G401 (cell line): ENCODE measurements at places on chromosomes 11 and 22.
A peak's percentile ranks its signal among the peaks of the same experiment; 100 is the strongest.

DNA sequence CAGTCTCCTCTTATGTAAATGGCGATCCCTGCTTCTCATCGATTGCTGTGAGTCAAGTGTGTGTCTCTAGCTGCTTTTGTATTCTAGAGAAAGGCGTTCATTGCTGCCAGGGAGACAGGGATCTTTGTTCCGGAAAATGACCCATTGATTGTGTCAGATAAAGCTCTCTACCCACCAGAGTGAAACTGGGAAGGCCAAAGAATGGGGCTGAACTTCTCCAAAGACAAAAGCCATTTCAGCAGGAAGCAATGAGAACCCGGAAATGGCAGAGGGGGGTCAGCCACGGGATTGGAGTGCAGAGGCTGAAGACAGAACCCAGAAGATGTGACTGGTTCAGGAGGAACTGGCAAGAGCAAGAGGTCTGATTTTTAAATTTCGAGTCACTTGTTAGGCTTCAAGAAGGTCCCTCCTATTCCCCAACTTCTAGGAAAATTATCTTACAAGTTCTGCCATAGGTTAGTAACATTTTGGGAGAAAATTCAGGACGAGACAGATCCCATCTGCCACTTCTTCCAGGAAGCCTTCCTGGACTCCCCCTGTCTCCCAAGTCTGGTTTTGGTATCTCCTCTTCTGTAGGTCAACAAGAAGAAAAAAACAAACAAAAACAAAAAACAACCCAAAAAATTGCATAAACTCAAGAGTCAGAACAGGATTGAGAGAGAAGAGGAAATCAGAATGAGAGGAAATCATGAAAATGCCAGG, 110.6 kb downstream of the NECTIN1 start:
- peak; percentile 8 for DNase-seq

- DNase-seq, result no peak
Observed at GRCh38 chr11:120217941-120218694, 7.3 kb downstream of the OAF start.

GRCh38 chr11:117428856-117429229, 101.2 kb downstream of the CEP164 start:
- DNase-seq, result no peak

DNA sequence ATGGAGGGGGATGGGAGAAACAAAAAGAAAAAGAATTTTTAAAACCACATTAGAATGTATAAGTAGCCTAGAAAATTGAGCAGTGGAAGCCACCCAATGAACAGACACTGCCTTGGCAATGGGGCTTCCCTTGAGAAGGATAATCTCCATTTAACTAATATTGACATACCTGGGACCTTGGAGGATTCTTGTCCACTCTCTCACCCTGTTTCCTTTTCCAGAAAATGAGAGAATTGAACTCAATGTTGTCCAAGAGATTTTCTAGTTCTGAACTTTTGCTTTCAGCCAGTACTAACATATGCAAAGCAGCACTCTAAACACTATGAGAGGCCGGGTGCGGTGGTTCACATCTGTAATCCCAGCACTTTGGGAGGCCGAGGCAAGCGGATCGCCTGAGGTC, 524 bp downstream of the MS4A8 start:
- no peak for DNase-seq

GRCh38 chr11:3056296-3057068, 741 bp downstream of the CARS1 start:
- DNase-seq, result no peak

GRCh38 chr11:97548280-97548679, 1158.5 kb downstream of the JRKL start:
- DNase-seq, result no peak

GRCh38 chr11:66071381-66071801, 1.3 kb downstream of the PACS1 start:
- DNase-seq, result peak; percentile 52

- DNase-seq, result no peak
Observed at GRCh38 chr11:6061475-6061874, 30.9 kb upstream of the OR56A1 start.

DNA sequence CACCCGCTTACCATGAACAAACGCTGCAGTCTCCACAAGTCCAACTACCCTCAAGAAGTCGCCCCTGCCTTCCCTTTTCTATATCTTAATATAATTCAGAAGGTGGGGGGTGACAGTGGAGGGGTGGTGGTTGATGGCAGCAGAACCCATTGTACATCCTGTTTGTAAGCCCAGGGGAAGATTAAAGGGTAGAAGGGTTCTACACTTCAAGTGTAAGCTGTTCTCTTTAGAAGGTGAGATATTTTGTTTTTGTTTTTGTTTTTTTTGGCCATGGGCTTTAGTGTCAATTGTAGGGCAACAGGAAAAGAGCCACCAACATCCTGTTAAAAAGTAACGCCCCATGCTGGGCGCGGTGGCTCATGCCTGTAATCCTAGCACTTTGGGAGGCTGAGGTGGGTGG, 34.9 kb upstream of the RRAS2 start:
- DNase-seq, result no peak

DNA sequence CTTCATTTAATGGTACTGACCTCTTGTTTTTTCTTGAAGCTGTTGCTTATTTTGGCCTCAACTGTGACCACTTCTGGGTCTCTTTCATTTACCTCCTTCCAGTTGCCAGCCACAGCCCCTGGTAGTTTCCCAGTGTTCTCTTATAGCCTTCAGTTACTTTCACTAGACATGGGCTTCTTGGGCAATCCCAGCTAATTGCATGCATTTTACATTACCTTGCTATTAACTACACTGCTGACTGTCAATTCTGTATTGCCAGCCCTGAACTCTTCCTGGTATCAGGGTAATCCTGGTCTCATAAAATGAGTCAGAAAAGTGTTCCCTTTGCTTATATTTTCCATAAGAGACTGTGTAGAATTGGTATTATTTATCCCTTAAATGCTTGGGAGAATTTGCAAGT, 195.8 kb upstream of the LARGE1 start:
- DNase-seq, result no peak

DNA sequence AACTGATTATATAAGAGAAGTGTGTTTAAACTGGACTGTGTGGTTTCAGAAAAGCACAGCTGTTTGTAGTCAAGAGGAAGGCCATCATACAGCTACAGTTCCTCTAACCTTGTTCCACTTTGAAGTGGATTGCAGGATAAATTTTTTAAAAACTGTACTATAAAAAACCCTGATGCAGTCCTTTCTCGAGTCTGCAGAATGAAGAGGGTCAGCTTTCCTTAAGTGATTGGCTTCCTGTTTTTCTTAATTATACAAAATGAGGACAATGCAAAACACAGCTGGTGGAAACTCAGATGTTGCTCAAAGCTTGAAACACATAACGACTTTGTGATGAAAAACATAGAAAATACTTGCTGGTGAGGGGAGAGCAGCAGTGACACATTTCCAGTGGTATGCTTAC, 1060.5 kb downstream of the DLG2 start:
- no peak for DNase-seq

DNA sequence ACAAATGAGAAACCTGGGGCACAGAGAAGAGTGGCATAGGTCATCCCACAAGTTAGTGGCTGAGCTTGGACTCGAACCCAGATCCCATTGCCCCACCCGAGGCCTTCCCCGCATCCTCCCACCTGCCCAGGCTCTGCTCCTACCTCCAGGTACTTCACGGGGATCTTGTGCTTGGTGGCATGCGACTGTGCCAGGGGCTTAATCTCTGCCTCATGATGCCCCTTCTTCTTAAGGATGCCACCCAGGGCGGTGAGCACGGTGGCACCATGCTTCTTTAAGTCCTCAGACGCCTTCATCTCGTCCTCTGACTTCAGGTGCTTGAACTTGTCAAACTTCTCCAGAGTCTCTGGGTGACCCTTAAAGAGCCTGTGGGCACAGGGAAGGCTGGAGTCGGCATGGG, 6.4 kb downstream of the MB start:
- DNase-seq, result no peak

DNA sequence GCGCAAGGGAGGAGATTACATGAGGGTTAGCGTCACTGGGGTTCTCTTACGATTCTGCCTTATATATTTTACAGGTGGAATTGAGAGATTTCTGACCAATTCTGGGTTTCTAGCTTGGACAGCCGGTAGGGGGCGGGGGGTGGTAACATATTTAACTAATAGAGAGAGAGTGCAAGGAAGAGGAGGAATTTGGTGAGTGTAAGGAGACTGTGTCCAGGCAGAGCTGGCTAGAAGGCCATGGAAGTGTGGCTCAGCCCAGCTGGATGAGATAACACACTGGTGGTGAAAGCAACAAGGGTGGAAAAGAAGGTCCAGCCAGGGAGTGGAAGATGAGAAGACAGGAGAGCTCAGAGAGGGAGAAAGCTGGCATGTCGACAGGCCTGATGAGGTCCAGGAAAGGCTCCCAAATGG, 56.5 kb downstream of the ST3GAL4 start:
- no peak for DNase-seq

GRCh38 chr22:40509401-40510134, 127.0 kb downstream of the MRTFA start:
- no peak for DNase-seq

DNA sequence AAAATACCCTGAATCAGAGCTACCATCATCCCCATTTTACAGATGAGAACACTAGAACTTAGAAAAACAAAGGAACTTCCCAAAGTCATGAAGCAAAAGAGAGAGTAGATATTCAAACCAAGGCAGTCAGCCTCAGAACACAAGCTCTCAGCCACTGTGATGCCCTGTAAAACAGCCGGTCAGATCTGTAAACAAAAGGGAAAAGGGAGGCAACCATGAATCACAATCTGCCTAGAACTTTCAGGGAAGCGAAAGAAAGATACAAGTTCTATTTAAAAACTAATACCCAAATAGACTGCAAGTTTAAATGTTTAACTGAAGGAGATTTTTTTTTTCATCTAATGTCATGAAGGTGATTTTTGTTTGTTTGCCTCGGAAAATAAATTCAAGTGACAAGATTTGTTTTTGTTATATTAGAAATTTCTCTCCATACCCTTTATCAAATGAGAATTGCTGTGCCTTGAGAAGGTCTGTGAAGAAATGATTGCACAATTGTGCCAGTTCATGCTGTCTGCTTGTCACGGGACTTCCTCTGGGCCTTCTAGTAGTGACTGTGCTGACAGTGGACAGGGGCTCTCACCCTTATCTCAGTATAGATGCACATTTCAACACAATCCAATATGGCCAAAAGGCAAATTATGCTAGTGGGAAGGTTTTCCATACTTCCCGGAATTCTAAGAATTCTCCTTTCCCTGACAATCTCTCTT, 11.7 kb downstream of the SAA1 start:
- DNase-seq, result no peak

GRCh38 chr11:128827191-128827893, 39.8 kb downstream of the KCNJ1 start:
- no peak for DNase-seq

GRCh38 chr11:62555464-62556107, 9.0 kb upstream of the AHNAK start:
- no peak for DNase-seq

GRCh38 chr11:93485983-93486382, 57.2 kb downstream of the SMCO4 start:
- no peak for DNase-seq

- peak; percentile 87 for DNase-seq
Observed at GRCh38 chr11:12235947-12236743, 125.8 kb downstream of the MICAL2 start.

- DNase-seq, result peak; percentile 94
Observed at GRCh38 chr11:62242021-62242420, at the start of gene SCGB1D2. Gene SCGB1D2 (plus strand): TSS chr11:62242239. CDS start chr11:62242308, 69 bp downstream.

DNA sequence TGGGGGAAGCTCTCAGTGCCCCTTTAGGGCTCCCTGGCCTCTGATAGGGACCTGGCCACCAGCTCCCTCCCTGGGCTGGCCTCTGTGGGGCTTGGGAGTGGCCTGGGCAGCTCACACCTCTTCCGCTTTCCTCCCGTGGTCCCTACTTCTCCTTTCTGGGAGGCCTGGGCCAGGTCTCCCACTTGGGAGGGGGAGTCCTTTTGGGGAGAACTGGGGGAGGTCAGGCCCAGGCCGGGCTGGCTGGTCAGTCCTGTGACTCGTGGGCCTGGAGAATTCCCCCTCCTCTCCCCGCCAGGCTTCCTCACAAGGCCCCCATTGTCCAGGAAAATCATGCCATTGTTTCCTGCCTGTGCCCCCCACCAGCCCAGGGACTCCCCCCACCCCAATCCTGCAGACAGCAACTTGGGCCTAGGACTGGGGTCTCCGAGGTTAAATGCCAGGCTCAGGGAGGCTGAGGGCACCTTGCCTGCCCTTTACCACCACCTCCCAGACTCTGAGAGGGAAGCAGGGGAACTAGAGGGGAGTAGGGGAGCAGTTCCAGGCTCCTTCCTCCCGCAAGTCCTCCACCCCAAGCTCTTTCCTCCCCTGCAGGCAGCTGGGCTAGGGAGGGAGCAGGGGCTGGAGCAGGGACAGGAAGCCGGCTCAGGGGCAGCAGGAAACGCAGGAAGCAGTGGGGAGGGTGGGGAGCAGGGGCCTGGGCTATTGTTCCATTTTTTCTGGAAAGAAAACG, 2.8 kb downstream of the MAP3K11 start:
- DNase-seq, result no peak

GRCh38 chr11:30018495-30018894, 1.7 kb upstream of the KCNA4 start:
- no peak for DNase-seq

- DNase-seq, result no peak
Observed at GRCh38 chr11:39910087-39910486, 1549.4 kb downstream of the LRRC4C start.

- peak; percentile 37 for DNase-seq
Observed at GRCh38 chr11:61654397-61654829, 25.8 kb upstream of the DAGLA start.

DNA sequence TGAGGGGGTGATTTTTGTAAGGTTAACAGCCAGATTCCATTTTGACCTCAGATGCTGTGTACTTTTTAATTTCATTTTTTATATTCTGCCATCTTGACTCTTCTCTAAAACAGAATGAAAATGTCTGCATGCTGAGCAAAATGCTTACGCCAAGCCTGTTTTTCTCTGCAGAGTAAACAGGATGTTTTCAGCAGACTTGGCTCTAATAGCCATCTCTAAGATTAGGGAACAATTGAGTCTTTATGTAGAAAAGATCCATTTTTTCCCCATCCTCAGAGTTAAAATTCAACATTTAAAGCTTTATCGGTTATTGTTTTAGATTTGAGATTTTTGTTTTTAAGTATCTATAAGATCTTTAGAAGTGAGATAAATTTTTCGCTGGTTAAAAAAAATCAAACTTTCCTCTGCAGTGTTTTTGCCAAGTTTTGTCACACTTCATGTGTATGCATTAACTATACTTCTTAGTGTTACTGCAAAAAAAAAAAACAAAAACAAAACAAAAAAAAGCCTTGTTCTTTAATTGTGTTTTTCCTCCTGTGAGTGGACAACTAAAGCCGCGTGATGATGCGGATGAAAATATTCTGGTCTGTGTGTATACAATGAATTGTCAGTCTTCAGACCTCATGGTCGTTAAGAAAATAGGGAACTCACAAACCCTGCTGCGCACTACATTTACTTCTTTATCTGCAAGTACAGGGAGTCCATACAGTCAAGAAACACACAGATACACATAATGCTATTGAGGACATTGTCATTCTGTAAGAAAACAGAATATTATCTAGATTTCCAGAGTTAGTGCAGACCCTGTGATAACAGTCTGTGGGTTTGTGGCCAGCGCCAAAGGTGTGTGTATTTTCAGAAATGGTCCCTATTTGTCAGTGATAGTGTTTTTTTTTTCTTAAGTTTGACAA, 17.5 kb upstream of the ADSL start:
- no peak for DNase-seq
